ENCODE measurements at places on chromosomes 1 and 21. TPM values are rescaled to one million over a fixed set of nuclear protein-coding genes. Genes with fewer than 3 reads are reported as not detected.
A peak's percentile ranks its signal among the peaks of the same experiment; 100 is the strongest.

DNA sequence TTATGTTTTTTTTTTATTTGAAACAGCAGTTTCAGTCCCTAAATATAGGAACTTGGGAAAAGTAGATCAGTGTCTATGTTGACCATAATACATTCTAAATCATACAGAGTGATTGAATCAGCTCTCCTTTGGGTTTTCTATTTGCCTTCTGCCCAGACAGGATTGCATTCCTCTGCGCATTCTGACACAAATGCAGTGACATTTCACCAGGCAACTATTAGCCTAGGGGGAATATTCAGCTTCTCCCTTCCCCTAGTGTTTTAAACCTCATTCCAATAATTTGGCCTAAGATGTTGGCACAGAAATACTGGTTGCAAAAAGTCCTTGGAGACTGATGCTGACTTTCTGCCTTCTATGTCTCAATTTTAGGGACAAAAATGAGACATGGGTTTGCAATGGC, 172.8 kb downstream of the PTGER3 start:
- no peaks in the 10 kb centered on the region for H3K36me3 ChIP-seq
- no peak for DNase-seq
- no peak overlapping the region for H3K27ac ChIP-seq
- no peaks in the 10 kb centered on the region for H3K4me1 ChIP-seq

GRCh38 chr21:38911484-38912101, 105.9 kb downstream of the ETS2 start:
- no peak overlapping the region for H3K4me3 ChIP-seq
- no peaks in the 10 kb centered on the region for H3K27me3 ChIP-seq
- no peak for DNase-seq

DNA sequence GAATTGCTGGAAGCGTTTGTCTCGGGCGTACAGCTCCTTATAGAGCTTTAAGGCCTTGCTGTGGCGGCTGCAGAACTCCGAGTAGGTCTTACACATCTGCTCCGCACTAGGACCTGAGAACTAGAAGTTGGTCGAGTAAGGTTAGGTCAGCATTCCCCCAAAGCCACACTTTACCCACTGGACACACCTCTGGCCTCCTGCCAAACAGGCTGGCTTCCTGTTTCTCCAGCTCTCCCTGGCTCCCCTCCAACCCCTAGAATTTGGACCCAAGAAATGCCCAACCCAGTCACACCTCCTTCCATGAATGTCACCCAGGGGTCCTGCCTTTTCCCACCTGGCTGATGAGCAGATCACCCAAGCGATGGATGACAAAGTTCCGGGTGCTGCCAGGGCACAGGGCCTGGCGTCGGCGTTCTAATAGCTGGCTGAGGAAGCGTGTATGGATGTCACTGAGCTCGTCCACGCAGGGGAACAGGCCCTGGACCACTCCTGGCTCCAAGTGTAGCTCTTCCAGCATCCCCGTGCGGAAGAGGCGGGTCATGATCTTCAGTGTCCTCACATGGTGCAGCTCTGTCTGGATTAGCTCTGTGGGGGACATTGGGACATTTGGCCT, 15.6 kb downstream of the ARHGEF2 start:
- H3K4me3 ChIP-seq = no peak overlapping the region
- H3K27me3 ChIP-seq = no peaks in the 10 kb centered on the region
- no peak for DNase-seq

DNA sequence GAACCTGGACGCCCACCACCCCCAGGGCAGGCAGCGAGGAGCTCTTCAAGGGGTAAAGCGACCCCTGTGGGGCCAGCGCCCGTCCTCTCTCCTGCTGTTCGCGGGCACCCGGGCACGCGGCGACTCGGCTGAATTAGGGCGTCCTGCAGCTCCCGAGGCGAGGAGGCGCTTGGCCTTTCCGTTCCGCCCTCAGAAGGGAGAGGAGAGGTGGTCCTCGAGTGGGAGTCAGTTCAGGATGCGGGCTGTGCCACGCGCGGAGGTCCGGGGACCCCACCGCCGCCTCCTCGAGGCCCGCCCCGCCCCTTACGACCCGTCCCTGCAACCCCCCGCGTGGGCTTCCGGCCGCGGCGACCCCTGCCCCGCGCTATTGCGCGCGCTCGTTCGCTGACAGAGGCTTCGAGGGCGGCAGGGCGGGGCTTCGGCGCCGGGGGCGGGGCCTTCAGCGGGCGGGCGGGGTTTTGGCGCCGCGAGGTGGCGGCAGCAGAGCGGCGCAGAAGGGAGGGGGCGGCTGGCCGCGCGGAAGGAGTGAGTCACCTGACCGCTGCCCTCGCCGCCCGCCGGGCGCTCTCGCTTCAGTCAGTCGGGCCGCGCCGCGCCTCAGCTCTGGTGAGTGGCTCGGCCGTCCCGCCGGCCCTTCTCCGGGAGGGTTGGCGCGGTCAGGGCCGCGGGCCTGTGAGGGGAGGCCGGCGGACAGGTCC, at the start of gene BACH1:
BACH1 (plus strand) TSS at position 575 of the 698 bp plus-strand sequence. CDS start 22,359 bp downstream, outside the sequence.
- H3K27me3 ChIP-seq = no peaks in the 10 kb centered on the region
- H3K36me3 ChIP-seq = no peaks in the 10 kb centered on the region
- H3K4me3 ChIP-seq = peak within 1 kb of the TSS; percentile 93
- peak within 1 kb of the TSS; percentile 78 for H3K27ac ChIP-seq
- H3K4me1 ChIP-seq = peaks cover 19% of the 10 kb centered on the region
- DNase-seq = peak; percentile 27

DNA sequence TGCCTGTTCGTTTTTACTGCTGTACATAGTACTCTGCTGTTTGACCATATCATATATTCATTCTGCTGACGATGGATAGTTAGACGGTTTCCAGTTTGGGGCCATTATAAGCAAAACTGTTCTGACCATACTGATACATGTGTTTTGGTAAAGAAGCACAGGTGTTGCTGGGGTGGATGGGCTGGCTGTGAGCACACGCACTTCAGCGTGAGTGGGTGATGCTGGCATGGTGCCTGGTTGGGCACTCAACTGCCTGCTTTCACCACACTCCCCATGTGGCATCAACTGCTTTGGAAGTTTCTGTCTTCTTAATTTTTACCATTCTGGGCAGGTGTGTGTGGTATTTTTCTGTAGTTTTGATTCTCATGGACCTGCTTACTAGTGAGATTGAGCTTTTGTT, 37.3 kb downstream of the ADARB1 start:
- no peaks in the 10 kb centered on the region for H3K4me1 ChIP-seq
- H3K27ac ChIP-seq = no peak overlapping the region
- H3K36me3 ChIP-seq = no peaks in the 10 kb centered on the region
- H3K27me3 ChIP-seq = no peaks in the 10 kb centered on the region

MMP23B gene
- 5.0 TPM for total RNA-seq

PLA2G2A gene
- total RNA-seq = not detected

OR14K1 gene
- total RNA-seq = not detected
